Natural killer cell (primary cell): ENCODE measurements at places on chromosomes 1 and 21. TPM values are rescaled to one million over a fixed set of nuclear protein-coding genes. Genes with fewer than 3 reads are reported as not detected.
A peak's percentile ranks its signal among the peaks of the same experiment; 100 is the strongest.

DNA sequence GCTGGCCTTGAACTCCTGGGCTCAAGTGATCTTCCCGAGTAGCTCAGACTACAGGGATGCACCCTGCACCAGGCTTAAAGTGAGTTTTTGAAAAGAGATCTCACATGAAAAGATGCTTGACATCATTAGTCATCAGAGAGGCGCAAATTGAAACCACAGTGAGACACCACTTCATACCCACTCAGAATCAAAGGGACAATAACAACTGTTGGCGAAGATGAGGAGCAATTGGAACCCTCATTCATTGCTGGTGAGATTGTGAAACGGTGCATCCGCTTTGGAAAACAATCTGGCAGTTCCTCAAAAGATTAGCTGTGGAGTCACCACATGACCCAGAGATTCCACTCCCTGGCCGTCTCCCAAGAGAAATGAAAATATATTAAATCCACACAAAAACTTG lies 122.3 kb downstream of the PGBD5 start:
- H3K4me3 ChIP-seq: no peak overlapping the region
- H3K27ac ChIP-seq: no peak overlapping the region
- no peaks in the 10 kb centered on the region for H3K36me3 ChIP-seq
- no peaks in the 10 kb centered on the region for H3K27me3 ChIP-seq
- DNase-seq: no peak

GRCh38 chr1:30511991-30512913 lies 211.1 kb downstream of the MATN1 start:
- H3K27ac ChIP-seq: no peak overlapping the region
- H3K4me1 ChIP-seq: no peaks in the 10 kb centered on the region
- no peak for DNase-seq

GRCh38 chr1:32241001-32241763 lies 5.8 kb upstream of the FAM167B start:
- H3K4me1 ChIP-seq: peaks cover 26% of the 10 kb centered on the region
- peak overlapping the region; percentile 58 for H3K4me3 ChIP-seq
- no peak overlapping the region for H3K27ac ChIP-seq
- peak; percentile 49 for DNase-seq
- H3K36me3 ChIP-seq: no peaks in the 10 kb centered on the region

GRCh38 chr1:182781841-182782586 lies 7.6 kb upstream of the NPL start:
- no peak overlapping the region for H3K4me3 ChIP-seq
- no peak overlapping the region for H3K27ac ChIP-seq
- DNase-seq: peak; percentile 80
- no peaks in the 10 kb centered on the region for H3K4me1 ChIP-seq
- no peaks in the 10 kb centered on the region for H3K36me3 ChIP-seq
- H3K27me3 ChIP-seq: no peaks in the 10 kb centered on the region

- no peaks in the 10 kb centered on the region for H3K27me3 ChIP-seq
- peaks cover 12% of the 10 kb centered on the region for H3K36me3 ChIP-seq
- no peak overlapping the region for H3K4me3 ChIP-seq
- DNase-seq: no peak
- H3K4me1 ChIP-seq: peaks cover 85% of the 10 kb centered on the region
- H3K27ac ChIP-seq: no peak overlapping the region
Observed at GRCh38 chr1:23904748-23905357, 8.3 kb downstream of the CNR2 start.

DNA sequence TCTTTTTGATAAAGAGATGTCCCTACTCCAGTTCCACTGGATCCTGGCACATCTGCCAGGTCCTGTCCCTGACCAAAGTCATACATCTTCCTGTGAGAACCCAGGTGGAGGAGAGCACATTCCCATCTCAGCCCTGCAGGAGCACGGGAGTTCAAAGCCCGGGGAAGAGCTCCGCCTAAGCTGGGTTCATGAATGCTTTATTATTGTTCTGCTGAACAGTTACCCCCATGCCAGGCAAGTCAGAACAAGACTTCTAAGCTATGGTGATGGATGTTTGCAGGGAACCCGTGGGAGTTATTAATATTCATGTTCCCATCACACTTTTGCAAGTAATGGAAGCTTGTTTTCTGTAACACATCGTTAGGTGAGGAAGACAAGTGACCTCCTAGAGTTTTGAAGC lies 62.9 kb downstream of the SEC16B start:
- H3K27ac ChIP-seq: no peak overlapping the region
- H3K4me3 ChIP-seq: no peak overlapping the region
- no peaks in the 10 kb centered on the region for H3K36me3 ChIP-seq
- no peaks in the 10 kb centered on the region for H3K27me3 ChIP-seq

GRCh38 chr1:209883341-209883971 lies 54.6 kb upstream of the SYT14 start:
- no peak overlapping the region for H3K27ac ChIP-seq
- no peaks in the 10 kb centered on the region for H3K36me3 ChIP-seq
- H3K27me3 ChIP-seq: no peaks in the 10 kb centered on the region

GRCh38 chr1:66275601-66276023 lies 258.3 kb upstream of the SGIP1 start:
- H3K4me3 ChIP-seq: no peak overlapping the region
- no peaks in the 10 kb centered on the region for H3K36me3 ChIP-seq
- peak overlapping the region; percentile 25 for H3K27ac ChIP-seq
- peak; percentile 24 for DNase-seq

DNA sequence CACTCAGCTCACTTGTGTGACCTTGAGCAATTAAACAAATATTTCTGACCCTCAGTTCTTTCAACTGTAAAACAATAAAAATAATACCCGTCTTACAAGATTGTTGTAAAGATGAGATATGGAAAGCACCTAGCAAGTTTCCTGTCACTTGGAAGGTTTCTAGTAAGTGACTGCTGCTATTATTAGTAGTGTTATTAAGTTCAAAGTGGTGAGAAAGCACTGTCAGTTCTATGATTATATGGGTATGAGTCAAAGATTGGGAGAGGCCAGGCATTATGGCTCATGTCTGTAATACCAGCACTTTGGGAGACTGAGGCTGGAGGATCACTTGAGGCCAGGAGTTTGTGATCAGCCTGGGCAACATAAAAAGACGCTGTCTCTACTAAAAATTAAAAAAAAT lies 145.4 kb downstream of the C1orf21 start:
- no peak overlapping the region for H3K27ac ChIP-seq
- H3K27me3 ChIP-seq: no peaks in the 10 kb centered on the region
- peaks cover 3% of the 10 kb centered on the region for H3K4me1 ChIP-seq
- no peak for DNase-seq
- H3K4me3 ChIP-seq: no peak overlapping the region
- H3K36me3 ChIP-seq: peaks cover 2% of the 10 kb centered on the region

- H3K27me3 ChIP-seq: no peaks in the 10 kb centered on the region
- H3K36me3 ChIP-seq: peaks cover 55% of the 10 kb centered on the region
- DNase-seq: no peak
Observed at GRCh38 chr1:209766051-209766450, 10.2 kb downstream of the TRAF3IP3 start.

GRCh38 chr1:19949016-19949415 lies 25.6 kb upstream of the PLA2G2E start:
- H3K27ac ChIP-seq: no peak overlapping the region
- H3K36me3 ChIP-seq: no peaks in the 10 kb centered on the region
- H3K27me3 ChIP-seq: no peaks in the 10 kb centered on the region
- DNase-seq: no peak
- no peak overlapping the region for H3K4me3 ChIP-seq

- no peaks in the 10 kb centered on the region for H3K36me3 ChIP-seq
- H3K4me3 ChIP-seq: no peak overlapping the region
- no peaks in the 10 kb centered on the region for H3K27me3 ChIP-seq
- DNase-seq: no peak
- no peak overlapping the region for H3K27ac ChIP-seq
- no peaks in the 10 kb centered on the region for H3K4me1 ChIP-seq
Observed at GRCh38 chr1:55584526-55585401, 369.6 kb upstream of the USP24 start.

- H3K4me3 ChIP-seq: no peak overlapping the region
- H3K27ac ChIP-seq: no peak overlapping the region
- DNase-seq: peak; percentile 56
- H3K27me3 ChIP-seq: no peaks in the 10 kb centered on the region
- peaks cover 69% of the 10 kb centered on the region for H3K4me1 ChIP-seq
Observed at GRCh38 chr21:45080639-45081414, 6.4 kb downstream of the ADARB1 start.

- peak overlapping the region; percentile 70 for H3K27ac ChIP-seq
- H3K4me3 ChIP-seq: peak overlapping the region; percentile 48
- no peaks in the 10 kb centered on the region for H3K27me3 ChIP-seq
- peaks cover 39% of the 10 kb centered on the region for H3K4me1 ChIP-seq
- DNase-seq: peak; percentile 82
- no peaks in the 10 kb centered on the region for H3K36me3 ChIP-seq
Observed at GRCh38 chr1:17437580-17438317, 1.7 kb downstream of the RCC2 start.

- no peak overlapping the region for H3K4me3 ChIP-seq
- H3K4me1 ChIP-seq: no peaks in the 10 kb centered on the region
- H3K27ac ChIP-seq: no peak overlapping the region
- H3K27me3 ChIP-seq: no peaks in the 10 kb centered on the region
- H3K36me3 ChIP-seq: no peaks in the 10 kb centered on the region
Observed at GRCh38 chr1:224087286-224087794, 26.6 kb upstream of the FBXO28 start.

DNA sequence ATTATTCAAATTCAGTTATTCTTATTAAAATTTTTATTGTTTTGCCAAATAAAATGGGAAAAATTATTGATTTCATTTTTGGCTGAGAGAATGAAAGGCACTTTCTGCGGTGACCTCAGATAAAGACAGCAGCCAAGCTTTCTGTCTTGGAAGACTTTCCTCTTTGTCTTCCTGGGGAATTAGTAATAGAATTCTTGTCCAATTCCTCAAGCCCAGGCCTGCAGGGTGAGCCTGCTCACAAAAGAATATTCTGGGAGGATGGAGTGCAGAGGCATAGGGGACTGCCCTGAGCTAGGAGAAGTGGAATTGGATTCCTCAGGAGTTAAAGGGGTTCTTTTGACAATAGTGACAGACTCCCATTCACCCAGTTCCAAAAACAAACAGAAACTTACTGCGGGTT lies 614.5 kb upstream of the ADGRL2 start:
- no peak overlapping the region for H3K4me3 ChIP-seq
- no peak overlapping the region for H3K27ac ChIP-seq
- H3K27me3 ChIP-seq: no peaks in the 10 kb centered on the region
- DNase-seq: no peak
- H3K4me1 ChIP-seq: no peaks in the 10 kb centered on the region
- no peaks in the 10 kb centered on the region for H3K36me3 ChIP-seq

DNA sequence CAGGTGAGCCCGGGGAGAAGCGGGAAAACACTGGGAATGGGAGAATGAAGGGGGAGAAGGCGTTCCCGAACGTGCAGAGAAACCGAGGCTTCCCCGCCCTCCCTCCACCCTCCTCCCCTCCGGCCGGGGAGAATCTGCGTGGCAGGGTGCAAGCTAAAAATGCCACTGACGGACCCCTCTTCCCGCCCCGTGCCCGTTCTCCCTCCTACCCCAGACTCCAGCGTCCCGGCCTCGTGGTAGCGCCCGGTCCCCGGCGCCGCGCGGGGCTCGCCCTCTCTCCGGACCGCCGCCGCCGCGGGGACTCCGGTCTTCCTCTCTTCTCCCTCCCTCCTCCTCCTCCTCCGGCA lies 81.6 kb upstream of the AK4 start:
- no peaks in the 10 kb centered on the region for H3K36me3 ChIP-seq
- peak overlapping the region; percentile 63 for H3K4me3 ChIP-seq
- H3K27ac ChIP-seq: peak overlapping the region; percentile 72
- H3K4me1 ChIP-seq: peaks cover 19% of the 10 kb centered on the region

DNA sequence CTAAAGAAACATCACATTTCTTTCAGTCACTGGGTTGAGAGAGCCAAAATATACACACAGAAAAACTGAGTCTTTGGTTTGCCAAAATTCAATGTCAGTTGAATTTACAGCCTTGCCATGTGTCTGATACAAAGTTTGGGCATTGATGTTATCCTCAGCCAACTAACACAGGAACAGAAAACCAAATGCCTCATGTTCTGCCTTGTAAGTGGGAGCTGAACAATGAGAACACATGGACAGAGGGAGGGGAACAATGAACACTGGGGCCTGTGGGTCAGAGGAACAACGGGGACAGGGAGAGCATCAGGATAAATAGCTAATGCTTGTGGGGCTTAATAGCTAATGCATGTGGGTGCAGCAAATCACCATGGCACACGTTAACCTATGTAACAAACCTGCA lies 39.6 kb upstream of the C21orf91 start:
- H3K36me3 ChIP-seq: no peaks in the 10 kb centered on the region
- H3K4me3 ChIP-seq: no peak overlapping the region
- DNase-seq: no peak
- H3K27me3 ChIP-seq: no peaks in the 10 kb centered on the region

DNA sequence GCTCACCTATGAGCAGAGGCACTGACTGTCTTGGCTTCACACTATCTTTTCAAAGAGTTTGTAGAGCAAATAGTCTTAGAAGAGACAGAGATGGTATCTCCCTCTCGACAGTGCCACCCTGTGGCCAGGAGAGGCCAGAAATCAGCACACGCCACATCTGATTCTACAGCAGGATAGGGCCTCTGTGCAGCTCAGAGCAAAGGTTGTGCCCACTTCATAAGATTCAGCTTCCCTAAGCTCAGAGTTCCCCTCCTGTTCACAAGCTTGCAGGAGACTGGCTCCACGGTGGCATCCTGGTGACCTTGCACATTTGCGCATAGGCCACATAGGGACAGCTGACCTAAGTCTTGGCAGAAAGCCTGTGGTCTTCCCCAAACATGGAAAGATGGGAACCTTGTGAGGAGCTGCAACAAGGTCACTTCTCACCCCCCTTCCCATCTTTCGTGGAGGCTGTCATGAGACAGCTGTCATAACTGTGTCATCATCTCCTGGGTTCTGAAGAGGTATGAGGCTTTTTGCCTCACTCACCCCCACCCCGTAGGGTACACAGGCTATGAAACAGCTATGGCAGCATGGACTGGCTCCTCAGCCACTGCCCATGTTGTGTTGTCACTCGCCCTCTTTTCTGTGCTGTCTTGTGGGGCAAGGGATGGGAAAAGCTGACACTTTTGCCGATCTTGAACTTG lies 3.0 kb downstream of the ITLN2 start:
- H3K36me3 ChIP-seq: no peaks in the 10 kb centered on the region
- DNase-seq: peak; percentile 85
- H3K4me3 ChIP-seq: no peak overlapping the region
- no peaks in the 10 kb centered on the region for H3K27me3 ChIP-seq
- peaks cover 15% of the 10 kb centered on the region for H3K4me1 ChIP-seq

- no peak for DNase-seq
- H3K4me1 ChIP-seq: no peaks in the 10 kb centered on the region
Observed at GRCh38 chr1:48294656-48295055, 72.1 kb downstream of the SLC5A9 start.

MANEAL gene
- total RNA-seq: 3.8 TPM

SMIM1 gene
- 0.78 TPM for total RNA-seq

OPRD1 gene
- not detected for total RNA-seq

KCNN3 gene
- 0.05 TPM for total RNA-seq

RORC gene
- 0.14 TPM for total RNA-seq

ACTL8 gene
- total RNA-seq: not detected

OTUD3 gene
- total RNA-seq: 19.0 TPM

DMBX1 gene
- not detected for total RNA-seq

RPTN gene
- not detected for total RNA-seq

TMIGD3 gene
- total RNA-seq: not detected

ESRRG gene
- total RNA-seq: not detected
